Frontal cortex (tissue), 4 donors: ENCODE measurements at places on chromosomes 12 and 14.

GRCh38 chr12:110649341-110649847 is 35.5 kb downstream of the TCTN1 start:
- no peak for DNase-seq

GRCh38 chr12:105239304-105239703 is 3.3 kb upstream of the APPL2 start:
- DNase-seq = no peak

- DNase-seq = no peak
Observed at GRCh38 chr12:120790114-120790513, 64.5 kb downstream of the ACADS start.

- DNase-seq = no peak
Observed at GRCh38 chr14:78823035-78823434, 652.9 kb downstream of the NRXN3 start.

DNA sequence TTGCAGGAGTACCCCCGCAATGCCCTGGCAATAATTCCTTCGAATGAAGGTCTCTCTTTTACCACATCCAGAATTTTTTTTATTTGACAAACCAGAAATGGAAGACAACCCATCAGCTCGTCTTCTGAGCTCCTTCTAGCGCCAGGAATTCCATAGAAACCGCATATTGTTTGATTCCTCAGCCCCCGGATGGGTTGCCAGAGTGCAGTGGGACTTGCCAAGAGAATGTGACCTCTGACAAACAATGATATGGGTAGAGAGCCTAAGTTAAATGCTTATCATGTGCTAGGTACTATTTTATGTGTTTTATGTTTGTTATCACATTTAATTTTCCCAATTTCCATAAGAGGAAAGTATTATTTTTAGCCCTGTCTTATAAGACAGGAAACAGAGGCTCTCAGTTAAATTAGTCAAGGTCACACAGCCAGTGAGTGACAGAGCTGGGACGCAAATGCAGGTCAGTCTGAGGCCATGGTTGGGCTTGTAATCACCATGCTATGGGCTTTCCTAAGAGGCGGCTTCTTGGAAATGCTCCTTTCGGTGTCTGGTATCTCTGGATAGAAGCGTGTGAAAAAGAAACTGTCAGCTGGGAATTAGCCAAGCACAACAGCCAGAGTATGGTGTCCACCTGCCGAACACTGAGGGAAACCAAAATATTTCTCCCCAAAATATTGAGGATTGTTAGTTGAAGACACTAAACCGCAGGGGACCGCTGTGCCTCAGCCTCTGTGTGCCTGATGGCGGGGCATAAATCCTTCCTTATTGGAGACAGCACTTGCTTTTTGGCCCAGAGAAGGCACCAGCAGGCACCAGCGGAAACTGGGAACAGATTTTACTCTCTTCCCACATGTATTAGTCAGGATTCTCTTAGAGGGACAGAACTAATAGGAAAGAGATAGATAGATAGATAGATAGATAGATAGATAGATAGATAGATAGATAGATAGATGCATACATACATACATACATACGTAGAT is 29.4 kb upstream of the ETFBKMT start:
- no peak for DNase-seq

DNA sequence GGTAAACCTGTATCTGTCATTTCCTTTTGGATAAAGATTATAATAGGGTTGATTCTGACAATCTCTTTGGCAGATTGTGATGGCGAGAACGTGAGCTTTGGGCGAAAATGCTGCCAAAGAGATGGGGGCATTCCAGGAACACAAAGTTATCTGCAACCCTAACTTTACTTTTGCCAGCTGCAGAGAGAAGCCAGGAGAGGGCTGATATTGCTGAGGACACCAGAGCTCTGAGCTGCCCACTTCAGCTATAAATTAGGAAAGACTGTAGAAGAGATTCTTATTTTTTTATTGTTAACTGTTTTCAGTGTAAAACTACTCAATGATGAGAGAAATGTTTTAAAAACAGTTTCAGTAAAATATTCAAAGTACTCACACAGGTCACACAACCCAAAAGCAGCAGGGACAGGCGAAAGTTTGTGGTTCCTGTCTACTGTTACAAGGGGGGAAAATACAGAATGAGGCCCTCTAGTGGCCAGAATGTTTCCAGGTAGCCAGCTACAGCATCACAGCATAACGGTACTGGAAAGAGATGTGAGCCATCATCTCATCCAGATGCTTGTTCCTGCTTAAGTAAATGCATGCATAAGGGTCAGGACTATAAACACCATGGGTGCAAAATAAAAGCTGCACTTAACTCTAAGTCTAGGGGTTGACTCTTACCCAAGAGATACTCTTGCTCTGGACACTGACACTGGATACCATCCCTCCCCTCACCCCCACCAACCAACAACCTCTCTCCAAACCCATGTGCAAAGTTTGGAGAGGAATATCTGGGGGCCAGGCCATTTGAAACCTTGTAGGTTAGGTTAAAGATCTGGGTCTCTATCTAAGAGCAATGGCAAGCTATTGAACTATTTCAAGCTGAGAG is 498.4 kb downstream of the RMST start:
- DNase-seq = no peak

DNA sequence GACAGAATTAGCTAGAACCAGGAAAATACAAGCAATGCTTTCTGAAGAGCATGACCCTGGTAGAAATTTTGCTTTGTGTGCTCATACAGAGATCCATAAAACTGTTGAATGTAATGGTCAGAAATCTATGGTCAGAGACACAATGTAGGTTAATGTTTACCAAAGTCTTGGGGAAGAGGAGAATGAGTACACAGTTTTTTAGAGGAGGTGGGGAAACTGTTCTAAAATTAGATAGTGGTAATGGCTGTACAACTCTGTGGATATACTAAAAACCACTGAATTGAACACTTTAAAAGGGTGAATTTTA is 109.5 kb upstream of the ARHGAP5 start:
- no peak for DNase-seq

GRCh38 chr12:102484017-102484416 is 3.7 kb upstream of the IGF1 start:
- no peak for DNase-seq

GRCh38 chr12:26692407-26692806 is 140.6 kb downstream of the ITPR2 start:
- no peak for DNase-seq

DNA sequence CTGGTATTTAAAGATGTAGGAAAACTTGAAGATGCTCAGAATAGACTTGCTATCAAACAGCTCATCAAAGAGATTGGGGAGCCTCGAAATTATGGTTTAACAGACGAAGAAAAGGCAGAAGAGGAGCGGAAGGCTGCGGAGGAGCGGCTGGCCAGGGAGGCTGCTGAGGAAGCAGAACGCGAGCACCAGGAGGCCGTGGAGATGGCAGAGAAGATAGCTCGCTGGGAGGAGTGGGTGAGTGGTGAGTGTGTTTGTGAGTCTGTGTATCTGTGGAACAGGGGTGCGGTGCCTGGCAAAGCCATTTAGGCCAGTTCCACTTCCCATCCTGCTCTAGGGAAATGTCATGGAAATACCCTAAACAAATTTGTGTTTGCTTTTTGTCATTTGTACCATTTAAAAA is 19.2 kb upstream of the PAPOLA start:
- DNase-seq = no peak

- DNase-seq = no peak
Observed at GRCh38 chr12:57575771-57576612, 15.0 kb upstream of the PIP4K2C start.

DNA sequence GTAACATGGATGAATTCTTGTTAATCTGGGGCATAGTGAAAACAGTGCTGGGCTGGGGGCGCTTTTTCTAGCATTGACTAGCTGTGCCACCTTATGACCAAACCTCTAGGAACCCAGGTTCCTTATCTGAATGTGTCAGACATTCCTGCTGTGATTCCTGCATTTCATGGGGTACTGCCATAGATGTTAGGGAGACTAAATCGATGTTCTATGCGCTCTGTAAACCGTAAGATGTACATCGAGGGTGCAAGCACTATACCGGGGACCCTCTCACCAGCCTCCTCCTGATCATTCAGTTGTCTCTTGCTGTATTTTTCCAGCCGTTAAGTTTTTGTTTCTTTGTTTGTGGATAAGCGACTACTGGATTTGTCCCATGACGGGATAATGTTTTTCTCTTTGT is 170.9 kb upstream of the PARP11 start:
- no peak for DNase-seq

- DNase-seq = no peak
Observed at GRCh38 chr14:48325486-48325885, 650.1 kb upstream of the MDGA2 start.

DNA sequence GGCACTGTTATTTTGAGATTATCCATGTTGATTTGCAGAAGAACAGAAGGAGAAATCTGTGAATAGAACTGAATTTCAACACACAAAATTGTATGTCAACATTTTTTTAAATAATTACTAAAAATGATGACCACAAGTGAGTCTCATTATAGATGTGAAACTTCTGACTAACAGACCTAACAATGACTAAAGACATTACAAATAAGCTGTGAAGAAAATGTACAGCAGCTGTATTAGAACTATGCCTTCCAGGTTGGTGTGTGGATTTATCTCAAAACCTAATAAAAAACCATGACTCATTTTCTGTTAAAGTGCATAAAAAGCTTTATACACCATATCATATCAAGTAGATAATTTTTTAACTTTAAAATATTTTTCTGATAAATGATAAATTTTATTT is 22.5 kb upstream of the FOXG1 start:
- no peak for DNase-seq

DNA sequence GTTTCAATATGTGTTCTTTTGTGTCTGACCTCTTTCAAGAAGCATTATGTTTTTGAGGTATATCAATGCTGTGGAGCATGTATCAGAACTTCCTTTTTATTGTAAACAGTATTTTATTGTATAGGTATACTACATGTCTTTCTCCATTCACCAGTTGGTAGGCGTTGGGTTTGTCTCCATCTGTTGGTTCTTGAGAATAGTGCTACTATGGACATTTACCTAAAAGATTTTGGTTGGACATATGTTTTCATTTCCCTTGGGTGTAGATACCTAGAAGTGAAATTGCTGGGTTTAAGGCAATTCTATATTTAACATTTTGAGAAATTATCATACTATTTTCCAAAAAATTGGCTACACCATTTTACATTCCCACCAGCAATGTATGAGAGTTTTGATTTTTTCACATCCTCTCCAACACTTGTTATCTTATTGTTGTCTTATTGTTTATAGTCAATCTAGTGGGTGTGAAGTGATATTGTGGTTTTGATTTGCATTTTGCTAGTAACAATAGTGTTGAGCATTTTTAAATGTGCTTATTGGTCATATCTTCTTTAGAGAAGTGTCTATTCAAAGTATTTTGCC is 409.2 kb downstream of the IPO8 start:
- DNase-seq = no peak

- no peak for DNase-seq
Observed at GRCh38 chr14:85217412-85217811, 312.5 kb upstream of the FLRT2 start.

- DNase-seq = no peak
Observed at GRCh38 chr12:65811968-65812700, 12.1 kb upstream of the HMGA2 start.

- DNase-seq = no peak
Observed at GRCh38 chr12:39176356-39176755, 266.6 kb downstream of the KIF21A start.

DNA sequence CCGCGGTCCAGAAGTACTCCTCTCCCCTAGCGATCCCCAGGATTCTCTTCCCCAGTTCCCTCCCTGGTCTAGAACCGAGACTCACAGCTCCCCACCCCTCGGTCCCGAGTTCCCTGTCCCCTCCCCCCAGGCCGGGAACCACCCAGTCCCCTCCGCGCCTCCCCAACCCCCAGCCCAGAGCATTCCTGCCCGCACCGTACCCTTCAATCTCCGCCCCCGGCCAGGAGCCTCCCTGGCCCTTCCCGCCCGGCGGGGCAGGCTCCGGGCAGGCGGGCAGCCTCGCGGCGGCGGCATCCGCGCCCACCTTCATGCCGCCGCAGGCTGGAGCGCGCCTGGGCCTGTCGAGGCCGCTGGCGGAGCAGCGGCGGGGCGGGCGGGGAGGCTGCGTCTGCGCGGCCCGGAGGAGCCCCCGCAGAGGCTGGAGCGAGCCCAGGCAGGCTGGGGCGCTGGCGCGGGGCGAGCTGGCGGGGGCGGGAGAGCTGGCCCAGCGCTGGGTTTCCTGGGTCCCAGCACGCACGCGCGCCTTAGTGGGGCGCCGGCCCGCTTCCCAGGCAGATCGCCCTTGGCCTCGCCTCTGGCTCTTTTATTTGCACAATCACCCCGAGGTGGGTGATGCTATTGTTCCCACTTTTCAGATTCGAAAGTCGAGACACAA is 22.2 kb upstream of the GPR132 start:
- DNase-seq = peak; percentile 62

- no peak for DNase-seq
Observed at GRCh38 chr12:45879363-45879895, 110.9 kb downstream of the SCAF11 start.

DNA sequence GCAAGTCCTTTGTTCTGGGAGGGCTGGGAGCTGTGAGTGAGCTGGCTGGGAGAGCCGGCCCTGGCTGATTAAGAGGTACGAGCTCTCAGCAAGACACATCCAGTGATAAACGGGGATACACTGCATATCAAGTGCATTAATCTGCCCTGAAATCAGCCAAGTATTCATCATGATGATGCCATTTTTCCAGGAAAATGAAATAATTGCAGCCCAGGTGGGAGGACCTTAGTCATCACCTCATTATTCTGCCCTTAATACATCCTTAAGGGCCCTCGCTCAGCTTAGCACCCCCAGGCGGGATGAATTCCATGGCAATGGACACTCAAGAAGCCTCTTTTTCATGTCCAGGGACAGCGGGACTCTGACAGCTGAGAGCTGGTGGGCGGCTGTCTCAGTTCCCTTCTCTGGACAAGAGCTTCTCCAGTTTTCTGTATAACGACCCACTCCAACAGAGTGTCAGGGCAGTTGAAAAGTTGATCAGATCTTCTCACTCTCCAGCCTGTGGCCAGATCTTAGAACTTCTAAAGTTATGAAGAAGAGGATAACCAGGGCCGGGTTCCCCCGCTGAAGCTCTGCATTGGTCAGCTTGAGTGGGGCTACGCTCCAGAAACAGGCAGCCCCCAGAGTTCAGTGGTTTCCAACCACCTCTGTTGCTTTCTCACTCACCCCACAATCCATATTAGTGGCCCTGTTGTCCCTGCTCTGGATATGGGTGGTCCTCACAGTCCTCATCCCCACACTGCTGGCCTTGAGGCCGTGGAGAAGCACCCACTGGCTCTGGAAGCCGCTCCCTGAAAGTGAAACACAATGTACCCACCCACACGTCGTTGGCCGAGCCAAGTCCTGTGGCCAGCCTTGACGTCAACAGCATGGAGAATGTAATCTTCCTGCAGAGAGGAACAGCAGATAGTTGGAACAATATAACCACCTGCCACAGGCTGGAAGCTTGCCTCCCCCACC is 306.2 kb upstream of the DIO3 start:
- no peak for DNase-seq
